ENCODE measurements at places on chromosomes 12 and 14.

DNA sequence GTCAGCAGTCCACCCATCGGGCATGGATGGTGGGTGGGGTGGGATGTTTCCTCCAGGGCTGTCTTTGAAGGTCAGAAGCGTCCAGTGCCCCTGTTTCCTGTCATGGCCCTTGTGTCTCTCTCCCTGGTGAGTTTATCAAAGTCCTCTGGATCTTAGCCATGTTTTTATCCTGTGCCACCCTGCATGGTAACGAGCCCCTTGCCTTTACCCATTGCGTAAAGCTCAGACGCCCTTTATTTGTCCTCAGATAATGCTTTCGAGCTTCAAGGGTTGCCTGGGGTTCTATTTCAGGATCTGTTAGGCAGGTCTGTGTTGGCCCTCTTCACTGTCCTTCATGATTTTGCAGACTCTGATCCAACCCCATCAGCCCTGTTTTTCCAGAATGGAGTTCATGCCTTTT lies 172.9 kb downstream of the TSPAN9 start:
- no peak for DNase-seq
- H3K4me1 ChIP-seq, result peaks cover 6% of the 10 kb centered on the region
- H3K4me3 ChIP-seq, result no peak overlapping the region

DNA sequence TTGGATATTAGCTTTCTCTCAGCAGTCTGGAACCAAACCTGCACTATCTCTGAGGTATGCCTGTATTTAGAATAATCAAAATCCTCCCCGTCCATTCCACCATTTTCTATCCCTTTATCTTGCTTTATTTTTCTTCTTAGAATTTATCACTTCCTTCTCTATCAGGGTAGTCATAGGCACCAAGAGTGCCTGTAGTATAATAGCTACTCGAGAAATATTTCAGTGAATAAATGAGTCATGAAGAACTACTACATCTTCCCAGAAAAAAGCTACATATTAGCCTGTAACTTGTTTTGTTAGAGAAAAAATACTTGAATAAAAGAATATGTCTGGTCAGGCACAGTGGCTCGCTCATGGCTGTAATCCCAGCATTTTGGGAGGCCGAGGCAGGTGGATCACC lies 4.3 kb downstream of the SLC2A14 start:
- H3K27me3 ChIP-seq, result peaks cover 31% of the 10 kb centered on the region
- H3K27ac ChIP-seq, result no peak overlapping the region
- no peak for DNase-seq
- H3K36me3 ChIP-seq, result no peaks in the 10 kb centered on the region

DNA sequence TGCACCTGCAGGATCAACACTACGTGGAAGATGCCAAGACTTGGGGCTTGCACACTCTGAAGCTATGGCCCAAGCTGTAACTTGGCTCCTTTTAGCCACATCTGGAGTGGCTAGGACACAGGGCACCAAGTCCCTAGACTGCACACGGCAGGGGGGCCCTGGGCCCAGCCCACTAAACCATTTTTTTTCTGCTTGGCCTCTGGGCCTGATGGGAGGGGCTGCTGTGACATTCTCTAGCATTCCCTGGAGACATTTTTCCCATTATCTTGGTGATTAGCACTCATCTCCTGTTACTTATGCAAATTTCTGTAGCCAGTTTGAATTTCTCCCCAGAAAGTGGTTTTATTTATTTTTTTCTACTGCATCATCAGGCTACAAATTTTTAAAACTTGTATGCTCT lies 1080.7 kb downstream of the LRFN5 start:
- no peaks in the 10 kb centered on the region for H3K36me3 ChIP-seq
- no peaks in the 10 kb centered on the region for H3K4me1 ChIP-seq
- no peaks in the 10 kb centered on the region for H3K27me3 ChIP-seq
- DNase-seq, result no peak
- H3K27ac ChIP-seq, result no peak overlapping the region
- H3K4me3 ChIP-seq, result no peak overlapping the region

- no peaks in the 10 kb centered on the region for H3K36me3 ChIP-seq
- peaks cover 2% of the 10 kb centered on the region for H3K4me1 ChIP-seq
- DNase-seq, result no peak
- peaks cover 21% of the 10 kb centered on the region for H3K27me3 ChIP-seq
- H3K27ac ChIP-seq, result no peak within 1 kb of the TSS
Observed at GRCh38 chr14:60485598-60486251, at the start of gene C14orf39. TSS of gene C14orf39 (minus strand) at chr14:60486063. CDS start at chr14:60485078, 985 bp downstream.

DNA sequence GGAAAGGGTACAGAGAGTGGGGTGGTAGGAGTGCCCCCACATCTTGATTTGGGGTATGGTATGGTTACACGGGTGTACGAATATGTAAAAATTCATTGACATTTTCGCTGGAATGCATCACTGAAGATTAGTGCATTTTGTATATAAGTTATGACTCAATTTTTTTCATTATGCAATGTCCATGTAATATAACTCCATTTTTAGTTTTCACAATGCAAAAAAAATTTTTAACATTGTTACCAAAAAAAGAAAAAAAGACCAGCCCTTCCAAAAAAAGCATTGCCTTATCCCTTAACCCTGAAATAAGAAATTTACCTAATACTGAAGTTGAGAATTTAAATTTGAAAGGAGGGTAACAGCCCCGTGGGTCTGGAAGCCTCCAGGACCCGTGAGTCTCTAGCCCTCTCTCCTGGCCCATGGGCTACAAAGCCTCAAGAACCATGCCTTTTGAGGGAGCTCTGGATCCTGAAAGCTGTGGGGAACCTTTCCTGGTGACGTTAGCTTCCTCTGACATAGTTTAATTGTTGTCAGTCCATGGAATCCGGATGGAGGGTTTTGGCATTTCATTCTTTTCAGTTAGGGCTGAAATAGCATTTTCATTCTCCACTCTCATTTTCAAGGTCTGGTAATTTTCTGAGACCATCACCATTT lies 55.6 kb upstream of the ACTN1 start:
- H3K27ac ChIP-seq, result no peak overlapping the region
- no peaks in the 10 kb centered on the region for H3K4me1 ChIP-seq
- H3K36me3 ChIP-seq, result no peaks in the 10 kb centered on the region
- peaks cover 22% of the 10 kb centered on the region for H3K27me3 ChIP-seq
- no peak for DNase-seq

Data from activated T-helper 2 cell treated with anti-CD3 and anti-CD28 coated beads, Interferon-gamma antibody, Interleukin-2, Interleukin-4, amounts not matched to agents 10 μg/mL and 5 μg/mL and 100 μg/mL, durations not matched to agents 14 hours and 24 hours and 36 hours (primary cell).